Left renal cortex interstitium (tissue), 4 donors: ENCODE measurements at places on chromosomes 16 and 17. TPM values are rescaled to one million over a fixed set of nuclear protein-coding genes. Genes with fewer than 3 reads are reported as not detected.

Gene TNS4
- 0.20 TPM for polyA plus RNA-seq

Gene RNF222
- polyA plus RNA-seq, result not detected

Gene SGCA
- polyA plus RNA-seq, result 1.2 TPM

Gene KCNJ18
- 0.07 TPM for polyA plus RNA-seq

Gene MYLK3
- polyA plus RNA-seq, result 1.1 TPM

DNA sequence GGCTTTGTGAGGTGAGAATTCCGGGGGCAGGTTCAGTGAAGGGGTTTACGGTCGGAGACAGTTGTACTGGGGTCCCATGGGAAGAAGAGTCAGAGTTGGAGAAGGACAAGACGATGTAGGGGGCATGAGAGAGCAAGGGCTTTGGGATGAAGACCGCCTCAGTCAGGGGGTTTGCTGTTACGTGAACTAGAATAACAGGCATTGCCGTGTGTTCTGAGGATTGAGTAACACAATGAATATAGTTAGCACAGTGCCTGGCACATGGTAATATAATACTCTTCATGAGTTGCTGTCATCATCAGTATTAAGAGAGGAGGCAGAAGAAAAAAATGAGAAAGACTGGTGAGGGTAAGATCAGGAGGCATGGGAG, 577 bp downstream of the ZNF646 start:
- no peak for DNase-seq

Gene GRAP
- polyA plus RNA-seq, result 6.3 TPM

Gene GSG1L
- 0.68 TPM for polyA plus RNA-seq

Gene ALOXE3
- not detected for polyA plus RNA-seq

DNA sequence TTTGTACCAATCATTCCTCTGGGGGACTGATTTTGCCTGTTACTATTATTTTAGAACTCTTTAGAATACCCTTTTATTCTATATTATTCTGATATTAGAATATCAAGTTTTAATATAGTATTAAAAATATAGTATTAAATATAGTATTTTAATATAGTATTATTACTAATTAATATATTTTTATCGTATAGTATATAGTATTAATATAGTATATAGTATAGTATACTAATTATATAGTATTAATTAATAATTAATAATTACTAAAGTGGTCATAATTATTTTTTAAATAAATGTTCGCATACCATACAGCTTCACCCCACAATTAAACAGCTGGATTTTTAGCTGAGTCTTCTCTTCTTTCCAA, 73.3 kb downstream of the GNAO1 start:
- no peak for DNase-seq

Gene KRTAP9-7
- not detected for polyA plus RNA-seq

Gene VAMP2
- polyA plus RNA-seq, result 138 TPM

GRCh38 chr16:62954144-62955032, 918.1 kb upstream of the CDH8 start:
- no peak for DNase-seq

DNA sequence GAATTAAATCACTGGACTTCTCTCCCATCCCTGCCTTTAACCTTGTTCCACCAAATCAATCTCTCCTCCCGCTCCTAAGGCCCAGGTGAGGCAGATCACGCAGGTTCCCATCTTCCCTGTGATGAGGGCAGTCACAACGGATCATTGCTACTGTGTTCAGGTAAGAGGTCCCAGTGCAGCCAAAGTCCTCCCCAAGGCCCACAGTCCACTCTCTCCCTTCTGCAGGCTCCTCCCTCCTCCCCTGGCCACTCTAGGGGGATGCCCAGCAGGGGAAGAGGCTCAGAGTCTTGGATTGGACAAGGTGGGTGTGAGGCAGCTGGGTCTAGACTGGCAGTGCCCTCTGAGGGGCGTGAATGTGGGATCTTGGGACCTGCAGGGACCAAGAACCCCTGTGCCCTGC, 2.6 kb upstream of the ADGRG3 start:
- DNase-seq, result no peak

Gene TBC1D3H
- not detected for polyA plus RNA-seq

GRCh38 chr16:947255-947921, 23.4 kb downstream of the LMF1 start:
- DNase-seq, result no peak

- no peak for DNase-seq
These were observed 27.2 kb downstream of the ZNF594 start for GRCh38 chr17:5164436-5164835.

GRCh38 chr16:49524947-49525315, 151.3 kb downstream of the C16orf78 start:
- no peak for DNase-seq

DNA sequence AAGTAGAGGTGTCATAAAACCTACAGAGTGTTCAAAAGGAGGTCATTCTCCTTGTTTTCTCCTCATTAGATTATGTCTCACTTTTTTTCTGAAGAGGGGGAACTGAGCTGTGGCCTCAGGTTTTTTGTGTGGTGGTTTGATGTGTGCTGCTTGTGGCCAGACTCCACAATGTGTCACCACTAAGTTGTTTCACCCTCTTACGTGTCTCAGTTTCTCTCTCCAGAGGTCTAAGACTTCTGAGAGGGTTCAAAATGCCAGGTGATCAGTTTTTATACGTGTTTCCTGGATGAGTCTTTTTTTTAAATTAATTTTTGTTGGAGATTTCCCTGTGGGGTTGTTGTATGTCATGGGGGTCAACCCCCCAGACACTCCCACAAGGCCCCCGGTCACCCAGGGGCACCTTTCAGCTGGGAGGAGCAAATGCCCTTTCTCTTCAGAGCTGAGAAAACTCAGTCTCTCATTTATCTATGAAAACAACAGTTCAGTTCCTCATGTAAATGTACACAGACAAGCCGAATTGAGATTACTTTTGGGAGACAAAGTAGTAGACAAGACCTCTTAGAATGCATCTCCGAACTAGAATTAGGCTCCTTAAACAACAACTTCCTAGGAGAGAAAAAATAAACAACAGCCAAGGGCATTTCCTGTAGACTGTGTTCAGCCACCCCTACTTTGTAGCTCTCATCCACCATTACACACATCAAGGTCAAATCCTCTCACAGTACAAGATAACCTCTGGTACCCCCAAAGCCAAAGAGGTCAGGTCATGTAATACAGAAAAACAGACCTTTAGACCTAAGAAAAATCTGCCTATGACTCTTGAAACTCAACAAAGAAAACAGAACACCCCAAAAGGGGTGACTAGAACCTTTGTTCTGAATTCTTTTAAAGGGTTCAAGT, 23.9 kb upstream of the TMEM98 start:
- DNase-seq, result no peak

Gene TPSG1
- polyA plus RNA-seq, result 0.67 TPM

Gene IGFALS
- polyA plus RNA-seq, result 2.4 TPM

GRCh38 chr16:29862383-29862883, 593 bp downstream of the CDIPT start:
- DNase-seq, result no peak

Gene TP53TG3B
- not detected for polyA plus RNA-seq

DNA sequence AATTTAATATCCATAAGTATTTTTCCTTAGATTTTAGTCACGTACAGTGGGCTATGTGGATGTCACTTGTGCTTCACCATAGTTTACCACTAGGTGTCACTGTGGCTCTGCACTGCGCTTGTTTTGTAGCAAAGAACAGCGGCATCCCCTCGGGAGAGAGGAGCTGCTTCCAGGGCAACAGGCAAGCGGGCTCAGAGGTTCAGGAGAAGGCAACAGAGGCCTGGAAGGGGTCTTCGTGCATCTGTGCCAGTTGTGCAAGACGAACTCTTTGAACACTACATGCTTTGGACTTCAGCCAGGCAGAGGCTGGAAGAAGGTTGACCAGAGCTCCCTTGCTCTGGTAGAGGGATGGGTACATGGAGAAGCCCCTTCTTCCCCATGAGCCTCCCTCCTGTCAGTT, 20.6 kb downstream of the CYB561 start:
- no peak for DNase-seq

- DNase-seq, result no peak
These were observed at the start of gene CD300LG for GRCh38 chr17:43846963-43847371. TSS of gene CD300LG (plus strand) at chr17:43847176. CDS start at chr17:43847217, 41 bp downstream.

DNA sequence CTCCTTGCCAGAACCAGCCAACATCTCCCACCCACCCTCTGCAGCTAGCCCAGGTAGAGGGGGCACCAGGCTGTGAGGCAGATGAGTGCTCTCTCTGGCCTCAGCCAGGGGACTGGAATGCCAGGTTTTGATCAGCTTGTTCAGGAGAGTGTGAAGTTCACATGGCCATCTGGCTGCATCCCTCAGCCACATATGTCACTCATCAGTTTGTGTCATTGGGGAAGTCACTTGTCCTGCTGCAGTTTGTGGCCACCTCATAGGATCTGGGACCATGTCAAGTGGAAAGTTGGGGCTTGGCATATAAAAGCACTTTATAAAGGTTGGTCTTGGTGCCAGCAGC, 147.6 kb downstream of the SOCS1 start:
- DNase-seq, result no peak

DNA sequence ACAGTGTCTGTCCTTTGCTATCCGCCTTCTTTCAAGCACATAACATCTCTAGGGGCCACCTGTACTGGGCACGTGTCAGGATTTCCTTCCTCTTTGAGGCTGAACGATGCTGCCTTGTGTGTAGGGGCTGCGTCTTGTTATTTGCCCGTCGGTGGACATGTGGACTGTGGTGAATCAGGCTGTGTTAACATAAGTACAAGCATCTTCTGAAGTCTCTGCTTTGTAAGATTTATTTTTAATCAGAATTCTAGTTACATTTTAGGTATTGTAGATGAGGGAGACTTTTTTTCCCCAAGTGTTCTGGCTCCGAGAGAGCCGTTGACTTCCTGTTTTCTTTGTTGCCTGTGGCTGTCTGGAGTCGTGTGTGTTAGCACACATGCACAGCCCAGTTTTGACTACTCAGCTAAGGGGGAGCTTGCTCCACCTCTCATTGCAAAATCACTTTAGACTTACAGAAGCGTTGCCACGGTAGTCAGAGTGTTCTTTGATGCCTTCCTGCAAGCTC, 26.1 kb downstream of the SPG7 start:
- no peak for DNase-seq

Gene NAGS
- 3.9 TPM for polyA plus RNA-seq
